ENCODE measurements at places on chromosomes 12 and 14.

GRCh38 chr12:42976620-42977019, 387.1 kb upstream of the PRICKLE1 start:
- no peak for DNase-seq

DNA sequence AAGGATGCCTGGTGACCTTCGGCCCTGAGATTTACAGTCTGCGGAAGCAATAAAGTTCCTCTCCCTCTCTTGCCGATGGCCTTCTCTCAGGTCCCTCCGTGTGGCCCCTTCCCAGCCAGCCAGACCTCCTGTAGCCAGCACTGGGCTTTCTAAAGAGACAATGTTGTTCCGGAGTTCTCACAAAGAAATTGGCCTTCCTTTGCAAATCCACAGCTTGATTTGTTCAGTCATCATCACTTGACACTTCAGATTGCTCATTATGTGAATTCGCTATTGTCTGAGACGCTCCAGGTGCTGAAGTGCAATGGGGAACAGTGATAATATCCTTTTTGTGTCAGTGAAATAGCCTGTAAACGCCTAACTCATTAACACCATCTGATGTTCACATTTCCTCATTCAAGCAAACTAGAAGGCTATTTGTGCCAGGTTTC, 43.7 kb upstream of the GPHB5 start:
- DNase-seq: no peak

DNA sequence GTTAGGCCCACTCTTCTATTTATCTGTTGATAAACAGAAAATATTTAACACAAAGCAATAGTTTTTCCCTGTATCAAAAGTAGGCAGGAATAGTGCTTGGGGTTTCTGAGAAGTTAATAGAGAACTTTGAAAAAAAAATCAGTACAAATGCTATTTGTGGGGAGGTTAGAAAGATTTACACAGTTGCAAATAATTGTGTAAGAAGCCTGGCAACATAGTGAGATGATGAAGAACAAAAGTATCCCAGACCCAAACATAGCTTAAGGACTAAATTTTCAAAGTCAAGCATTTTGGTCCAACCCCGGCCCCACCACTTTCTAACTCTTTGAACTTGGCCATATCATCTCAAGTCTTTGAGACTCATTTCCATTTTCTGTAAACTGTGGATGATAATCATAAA, 687.5 kb upstream of the TMEM132C start:
- DNase-seq: no peak

DNA sequence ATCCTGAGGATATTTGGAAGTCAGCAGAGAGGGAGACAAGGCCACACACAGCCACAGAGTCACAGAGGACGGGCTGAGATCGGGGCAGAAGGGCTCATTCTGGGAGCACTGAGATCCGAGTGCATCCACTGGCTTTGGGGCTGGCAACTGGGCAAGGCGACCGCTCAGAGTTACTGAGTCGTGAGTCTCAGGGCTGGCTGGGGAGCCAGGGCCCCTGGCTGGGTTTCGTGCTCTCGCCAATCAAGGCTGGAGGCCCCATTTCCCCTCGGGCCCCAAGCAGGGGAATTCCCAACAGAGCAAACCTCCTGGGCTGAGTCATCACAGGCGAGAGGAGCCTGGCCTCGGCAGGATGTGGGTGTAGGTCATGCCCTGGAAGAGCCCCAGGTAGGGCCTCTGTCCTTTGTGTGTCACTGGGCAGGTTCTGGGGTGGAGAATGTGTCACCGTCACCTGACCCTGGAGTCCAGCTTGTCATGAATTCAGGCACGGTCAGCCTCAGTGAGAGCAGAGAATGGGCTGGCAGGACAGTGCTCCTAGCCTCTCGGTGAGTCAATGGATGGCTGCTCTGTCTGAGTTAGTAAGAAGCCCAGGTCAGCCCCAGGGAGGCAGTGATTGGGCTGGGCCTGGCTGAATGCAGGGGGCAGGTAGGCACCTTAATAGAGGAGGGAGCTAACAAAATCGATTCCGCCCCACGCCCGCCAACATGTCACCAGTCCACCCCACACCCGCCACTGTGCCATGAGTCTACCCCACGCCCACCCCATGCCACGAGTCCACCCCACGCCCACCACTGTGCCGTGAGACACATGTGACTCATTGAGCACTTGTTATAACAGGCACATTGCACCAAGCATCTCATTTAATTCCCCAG, 16.9 kb downstream of the ASB2 start:
- peak; percentile 93 for DNase-seq

- peak; percentile 40 for DNase-seq
Measured at GRCh38 chr14:65179918-65180724, 77.8 kb upstream of the MAX start.

GRCh38 chr12:112908548-112908947, 1.8 kb downstream of the OAS1 start:
- no peak for DNase-seq

- no peak for DNase-seq
Measured at GRCh38 chr12:99119943-99120342, 474.9 kb downstream of the APAF1 start.

Measured in stimulated activated CD4-positive, alpha-beta T cell treated with anti-CD3 and anti-CD28 coated beads, Interleukin-12 subunit alpha, Interleukin-12 subunit beta, amount 100 ng/mL, for 48 hours (primary cell).